Vagina (tissue), 2 donors: ENCODE measurements at places on chromosomes 1 and 21.

DNA sequence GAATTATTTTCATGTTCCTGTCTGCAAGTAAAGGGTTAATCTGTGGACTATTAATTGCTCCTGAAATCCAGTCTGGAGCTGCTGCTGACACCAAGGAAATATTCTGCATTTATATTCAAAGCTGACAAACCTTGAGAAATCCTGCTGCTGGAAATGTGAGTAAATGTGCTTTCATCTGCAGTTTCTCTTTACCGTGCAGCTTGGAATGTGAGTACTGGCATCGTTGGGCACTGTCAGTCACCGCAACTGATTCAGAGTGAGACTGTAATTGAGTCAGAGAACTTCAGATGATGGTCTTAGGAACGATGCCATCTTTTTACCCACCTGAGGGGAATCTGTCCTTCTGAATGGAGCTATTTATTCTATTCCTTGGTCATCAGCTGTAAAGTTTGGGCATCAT lies 420.6 kb downstream of the SIPA1L2 start:
- DNase-seq: peak; percentile 25

GRCh38 chr1:77978293-77978968 lies 441 bp downstream of the FUBP1 start:
- no peak for DNase-seq

DNA sequence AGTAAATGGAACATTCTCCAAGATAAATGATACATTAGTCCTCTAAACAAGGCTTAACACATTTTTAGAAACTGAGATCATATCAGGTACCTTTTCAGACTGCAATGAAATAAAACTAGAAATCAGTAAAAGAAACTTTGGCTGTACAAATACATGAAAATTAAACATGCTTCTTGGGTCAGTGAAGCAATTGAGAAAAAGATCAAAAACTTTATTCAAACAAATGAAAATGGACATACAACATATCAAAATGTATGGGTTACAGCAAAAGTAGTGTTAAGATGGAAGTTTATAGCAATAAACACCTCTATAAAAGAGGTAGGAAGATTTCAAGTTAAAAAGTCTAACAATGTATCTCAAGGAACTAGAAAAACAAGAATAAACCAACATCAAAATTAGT lies 598.5 kb downstream of the SMYD3 start:
- DNase-seq: no peak

- no peak for DNase-seq
Measured at GRCh38 chr1:27057389-27057788, 44.7 kb upstream of the TENT5B start.

- DNase-seq: no peak
Measured at GRCh38 chr1:59672851-59673572, 141.7 kb upstream of the HOOK1 start.

GRCh38 chr1:150987924-150988323 lies 5.8 kb downstream of the ANXA9 start:
- DNase-seq: no peak

DNA sequence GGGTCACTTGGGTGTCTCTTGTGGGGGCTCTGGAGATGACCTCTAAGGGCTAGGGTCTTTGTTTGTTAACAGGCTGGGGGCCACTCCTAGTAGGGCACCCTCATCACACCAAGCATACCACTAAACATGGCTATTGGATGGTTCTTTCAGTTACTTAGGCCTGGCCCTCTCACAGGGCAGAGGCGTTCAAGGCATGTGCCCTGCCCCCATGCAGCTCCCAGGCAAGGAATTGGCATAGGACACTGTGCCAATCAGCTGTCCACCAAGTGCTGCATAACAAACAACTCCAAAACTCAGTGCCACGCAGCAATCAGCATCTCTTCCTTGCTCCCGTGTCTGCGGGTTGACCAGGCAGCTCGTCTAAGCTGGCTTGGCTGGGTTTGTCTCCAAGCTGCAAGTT lies 2.1 kb upstream of the KCNAB2 start:
- no peak for DNase-seq

- DNase-seq: no peak
Measured at GRCh38 chr1:147542569-147542897, 1.2 kb downstream of the BCL9 start.

DNA sequence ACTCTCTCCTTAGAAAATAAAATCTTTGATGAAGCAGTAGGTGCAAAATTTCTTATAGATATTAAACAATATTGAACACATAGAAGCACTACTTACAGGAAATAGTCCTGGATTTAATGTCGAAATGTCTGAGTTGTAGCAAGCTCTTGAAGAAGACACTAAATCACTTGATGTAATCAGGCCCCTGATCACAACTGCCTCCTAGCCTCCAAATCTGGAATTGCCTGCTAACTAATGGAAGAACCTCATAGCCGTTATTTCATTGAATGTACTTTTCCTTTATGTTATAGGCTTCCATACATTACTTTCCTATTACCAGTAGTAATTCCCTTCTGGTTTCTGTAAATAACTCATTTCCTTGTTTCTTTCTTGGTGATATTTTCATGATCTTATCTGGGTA lies 675.7 kb upstream of the CHRM3 start:
- DNase-seq: no peak

GRCh38 chr21:33380483-33380998 lies 22.7 kb upstream of the IFNGR2 start:
- DNase-seq: no peak

- no peak for DNase-seq
Measured at GRCh38 chr21:21851205-21851604, 853.0 kb downstream of the NCAM2 start.

GRCh38 chr21:29335720-29336119 lies 37.0 kb downstream of the BACH1 start:
- no peak for DNase-seq

GRCh38 chr1:160708801-160709200 lies 2.8 kb downstream of the CD48 start:
- no peak for DNase-seq

GRCh38 chr1:163211667-163212066 lies 9.0 kb upstream of the RGS5 start:
- DNase-seq: no peak

- DNase-seq: no peak
Measured at GRCh38 chr21:36035381-36035791, 24.9 kb downstream of the SETD4 start.

DNA sequence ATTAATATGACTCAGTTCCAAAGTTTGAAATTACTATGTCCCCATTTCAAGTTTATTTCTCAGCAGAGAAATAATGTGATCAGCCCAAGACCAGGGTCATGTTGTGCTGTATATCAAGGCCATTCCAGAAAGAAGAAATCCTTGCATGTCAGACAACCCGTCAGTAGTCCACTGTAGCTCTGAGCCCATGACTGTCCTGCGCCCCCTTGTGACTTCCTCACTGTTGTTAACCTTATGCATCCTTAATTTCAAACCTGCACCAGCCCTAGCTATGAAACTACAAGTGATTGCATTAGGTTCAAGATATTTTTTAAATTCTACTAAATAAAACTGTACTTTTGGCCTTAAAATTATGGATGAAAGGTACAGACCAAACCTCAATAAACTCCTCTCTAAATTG lies 133.0 kb downstream of the LRRC7 start:
- no peak for DNase-seq

DNA sequence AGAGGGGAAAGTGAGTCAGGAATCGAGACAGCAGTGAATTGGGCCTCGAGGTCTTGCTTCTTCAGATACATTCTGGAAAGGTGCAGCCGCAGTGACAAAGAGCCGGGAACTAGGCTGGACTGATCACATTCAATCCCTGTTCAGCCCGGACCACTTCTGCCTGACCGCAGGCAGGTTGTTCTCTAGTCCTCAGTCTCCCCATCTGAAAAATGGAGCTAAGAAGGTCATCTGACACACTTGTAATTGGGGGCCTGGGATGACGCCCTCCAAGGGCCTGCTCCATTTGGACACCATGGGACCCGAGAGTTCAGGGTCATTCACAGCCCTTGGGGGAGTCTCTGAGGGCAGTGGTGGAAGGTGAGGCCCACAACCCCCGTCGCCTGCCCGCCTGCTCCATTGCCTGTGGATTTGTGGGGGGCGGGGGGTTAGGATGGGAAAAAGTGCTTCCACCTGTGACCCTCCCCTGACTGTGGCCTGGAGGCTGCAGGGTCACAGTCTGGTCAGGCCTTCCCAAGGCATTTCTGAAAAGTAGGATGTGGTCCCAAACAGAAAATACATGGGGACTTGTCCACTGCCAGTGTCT lies 87.9 kb upstream of the CSF3R start:
- no peak for DNase-seq

GRCh38 chr1:191306916-191307315 lies 829.3 kb upstream of the BRINP3 start:
- DNase-seq: no peak

DNA sequence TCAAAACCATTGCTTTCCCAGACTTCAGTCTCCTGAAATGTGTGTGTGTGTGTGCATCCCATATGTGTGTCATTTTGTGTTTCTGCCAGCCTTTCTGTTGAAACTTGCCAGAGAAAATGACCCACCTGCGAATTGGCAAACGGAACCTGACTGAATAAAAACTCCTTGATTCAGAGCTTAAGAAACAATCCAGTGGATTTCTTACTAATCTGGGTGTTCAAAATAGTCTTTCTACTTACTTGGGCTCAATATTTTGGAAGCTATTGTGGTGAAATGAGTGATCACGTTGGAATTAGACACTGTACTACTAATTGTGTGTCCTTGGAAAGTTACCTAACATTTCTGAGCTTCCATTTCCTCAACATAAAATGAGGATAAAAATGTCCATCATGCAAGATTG lies 138.9 kb upstream of the ERG start:
- no peak for DNase-seq

DNA sequence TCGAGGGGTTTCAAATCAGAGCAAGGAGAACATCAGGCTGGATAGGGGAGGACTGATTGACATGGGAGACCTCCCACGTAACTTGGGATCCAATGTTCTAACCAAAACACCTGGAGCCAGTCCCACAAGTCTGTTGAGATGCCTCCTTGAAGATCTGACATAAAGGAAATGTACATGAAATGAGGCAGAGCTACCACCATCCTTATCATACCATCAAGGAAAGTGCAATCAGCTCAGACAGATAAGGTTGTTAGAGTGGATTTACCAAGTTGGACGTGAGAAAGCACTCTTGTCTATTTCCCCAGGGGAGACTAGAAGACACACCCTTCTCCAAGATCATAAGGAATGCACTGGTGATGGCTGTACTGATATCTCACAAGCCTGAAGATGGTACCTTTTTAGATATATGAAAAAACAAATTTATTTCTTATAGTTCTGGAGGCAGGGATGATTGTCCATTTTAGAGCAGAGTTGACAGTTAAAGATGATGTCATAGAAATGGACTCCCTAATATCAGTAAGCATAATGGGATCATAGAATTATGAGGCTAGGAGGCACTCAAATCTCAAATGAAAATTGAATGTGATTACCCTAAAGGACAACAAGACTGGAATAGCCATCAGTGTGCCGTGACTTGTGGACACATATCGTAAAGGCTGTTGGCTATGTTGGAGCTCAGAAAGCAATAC lies 129.1 kb upstream of the RAB4A start:
- DNase-seq: no peak

DNA sequence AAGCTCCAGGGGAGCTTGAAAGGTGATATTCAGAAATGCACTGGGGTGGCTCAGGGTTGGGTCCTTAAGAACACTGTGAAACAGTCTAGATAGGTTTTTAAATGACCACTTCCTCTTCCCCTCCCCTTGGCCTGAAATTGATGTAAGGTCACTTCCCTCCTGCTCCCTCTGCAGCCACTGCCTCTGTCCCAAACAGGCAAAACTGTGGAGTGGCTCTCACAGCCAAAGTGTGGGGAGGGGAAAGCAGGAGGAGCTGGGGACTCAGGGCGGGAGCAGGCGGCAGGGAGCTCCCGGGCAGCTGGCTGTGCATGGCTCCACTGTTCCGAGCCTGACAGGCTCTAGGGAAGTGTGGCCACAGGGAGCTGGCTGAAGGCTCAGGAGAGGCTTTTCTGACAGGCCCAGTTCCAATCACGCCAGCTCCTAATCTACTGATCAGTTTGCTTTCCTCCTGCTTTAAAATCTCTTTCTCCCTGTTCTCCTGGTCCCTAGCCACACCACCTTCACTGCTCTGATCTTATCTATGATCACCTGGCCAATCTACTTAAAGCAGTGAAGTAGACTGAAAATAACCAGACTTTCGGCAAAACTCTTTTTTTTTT lies 5.1 kb upstream of the CSRP1 start:
- no peak for DNase-seq

- DNase-seq: no peak
Measured at GRCh38 chr1:55329091-55329490, 113.9 kb upstream of the USP24 start.

GRCh38 chr21:40481764-40482163 lies 365.2 kb downstream of the DSCAM start:
- DNase-seq: no peak

DNA sequence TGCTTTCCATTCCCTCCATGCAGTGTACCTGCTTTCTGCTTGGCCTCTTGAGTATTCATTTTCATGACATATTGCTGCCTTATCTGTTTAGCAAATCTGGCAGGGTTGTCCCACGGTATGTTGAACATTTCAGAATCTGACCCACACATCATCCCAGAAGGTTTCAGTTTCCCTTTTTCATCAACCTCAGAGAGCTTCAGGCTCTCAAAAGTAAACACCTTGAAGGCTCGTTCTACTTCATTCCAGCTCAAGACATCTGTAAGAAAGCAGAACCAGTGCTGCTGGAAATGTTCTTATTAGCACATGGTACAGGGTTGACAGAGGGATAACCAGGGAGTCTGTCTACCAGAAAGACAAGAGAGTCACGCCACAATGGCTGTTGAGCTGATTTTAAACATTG lies 103.6 kb downstream of the SPAG17 start:
- no peak for DNase-seq

GRCh38 chr1:35499652-35500176 lies 57.5 kb downstream of the KIAA0319L start:
- no peak for DNase-seq

GRCh38 chr1:15950302-15950701 lies 25.6 kb downstream of the ZBTB17 start:
- DNase-seq: no peak

- no peak for DNase-seq
Measured at GRCh38 chr1:186976700-186977099, 148.0 kb downstream of the PLA2G4A start.

GRCh38 chr1:157132111-157132510 lies 6.1 kb downstream of the ETV3 start:
- no peak for DNase-seq

- no peak for DNase-seq
Measured at GRCh38 chr21:18477043-18477442, 73.5 kb upstream of the TMPRSS15 start.
